Caco-2 (cell line): ENCODE measurements at places on chromosomes 2 and 18.
A peak's percentile ranks its signal among the peaks of the same experiment; 100 is the strongest.

- DNase-seq: no peak
- H3K36me3 ChIP-seq: no peaks in the 10 kb centered on the region
- H3K4me1 ChIP-seq: no peaks in the 10 kb centered on the region
- H3K27ac ChIP-seq: no peak overlapping the region
Measured at GRCh38 chr18:35441857-35442595, 55.7 kb downstream of the INO80C start.

- DNase-seq: no peak
- H3K27ac ChIP-seq: no peak overlapping the region
- H3K4me1 ChIP-seq: no peaks in the 10 kb centered on the region
- no peak overlapping the region for H3K4me3 ChIP-seq
- no peaks in the 10 kb centered on the region for H3K27me3 ChIP-seq
Measured at GRCh38 chr2:38997781-38998180, 108.1 kb downstream of the ARHGEF33 start.

- no peaks in the 10 kb centered on the region for H3K36me3 ChIP-seq
- no peaks in the 10 kb centered on the region for H3K27me3 ChIP-seq
- H3K4me1 ChIP-seq: no peaks in the 10 kb centered on the region
- H3K27ac ChIP-seq: no peak overlapping the region
Measured at GRCh38 chr2:229342376-229342775, 71.3 kb upstream of the PID1 start.

DNA sequence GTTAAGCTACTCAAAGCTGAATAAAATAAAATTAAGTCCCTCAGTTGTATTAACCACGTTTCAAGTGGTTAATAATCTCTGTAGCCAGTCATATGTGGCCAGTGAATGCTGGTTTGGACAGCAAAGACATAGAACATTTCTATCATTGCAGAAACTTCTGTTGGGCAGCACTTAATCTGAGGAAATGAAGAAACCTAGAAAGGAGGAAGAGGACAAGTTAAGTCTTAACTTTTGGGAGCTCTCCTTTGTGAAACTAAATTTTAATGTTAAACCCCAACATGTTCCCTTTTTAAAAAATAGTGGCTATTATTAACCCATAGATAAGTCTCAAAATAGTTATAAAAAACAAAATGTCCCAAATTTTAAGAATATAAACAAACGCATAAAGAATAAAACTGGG, 421.3 kb downstream of the ARHGAP15 start:
- no peaks in the 10 kb centered on the region for H3K4me1 ChIP-seq
- DNase-seq: no peak
- no peak overlapping the region for H3K4me3 ChIP-seq

GRCh38 chr2:43333101-43333655, 106.8 kb upstream of the ZFP36L2 start:
- H3K4me3 ChIP-seq: no peak overlapping the region
- H3K27ac ChIP-seq: no peak overlapping the region
- H3K4me1 ChIP-seq: no peaks in the 10 kb centered on the region
- no peaks in the 10 kb centered on the region for H3K36me3 ChIP-seq
- no peaks in the 10 kb centered on the region for H3K27me3 ChIP-seq
- DNase-seq: no peak

DNA sequence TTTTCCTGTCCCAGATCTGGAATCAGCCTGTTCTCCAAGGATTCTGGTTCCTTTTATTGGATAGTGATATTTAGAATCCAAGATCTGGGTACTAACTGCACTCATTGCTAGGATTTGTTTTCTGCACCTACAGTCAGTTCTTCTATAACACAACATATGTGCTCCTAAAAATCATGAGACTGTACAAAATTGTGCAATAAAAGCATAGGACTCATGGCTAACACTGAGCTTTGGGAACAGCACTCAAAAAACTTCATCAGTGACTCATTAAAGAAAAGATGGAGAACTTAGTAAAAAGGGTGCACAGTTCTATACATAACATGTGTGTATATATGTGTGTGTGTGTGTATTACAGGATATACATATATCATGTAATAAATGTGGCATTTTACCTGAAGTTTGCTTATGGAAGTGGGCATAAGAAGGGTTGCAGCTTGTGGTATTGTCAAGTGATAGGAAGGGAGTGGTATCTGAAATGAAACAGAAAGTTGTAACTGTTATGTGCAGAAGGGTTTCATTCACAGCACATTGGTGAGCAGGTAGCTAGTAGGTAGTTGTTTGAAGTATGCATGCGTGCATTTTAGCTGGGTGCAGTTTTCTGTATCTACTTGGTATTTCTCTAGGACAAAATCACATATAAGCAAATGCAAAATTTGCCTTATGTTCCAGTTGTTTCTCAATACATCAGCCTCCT, 5.9 kb upstream of the SCYGR2 start:
- no peak overlapping the region for H3K4me3 ChIP-seq
- DNase-seq: no peak
- H3K27me3 ChIP-seq: no peaks in the 10 kb centered on the region
- no peak overlapping the region for H3K27ac ChIP-seq
- H3K36me3 ChIP-seq: no peaks in the 10 kb centered on the region

DNA sequence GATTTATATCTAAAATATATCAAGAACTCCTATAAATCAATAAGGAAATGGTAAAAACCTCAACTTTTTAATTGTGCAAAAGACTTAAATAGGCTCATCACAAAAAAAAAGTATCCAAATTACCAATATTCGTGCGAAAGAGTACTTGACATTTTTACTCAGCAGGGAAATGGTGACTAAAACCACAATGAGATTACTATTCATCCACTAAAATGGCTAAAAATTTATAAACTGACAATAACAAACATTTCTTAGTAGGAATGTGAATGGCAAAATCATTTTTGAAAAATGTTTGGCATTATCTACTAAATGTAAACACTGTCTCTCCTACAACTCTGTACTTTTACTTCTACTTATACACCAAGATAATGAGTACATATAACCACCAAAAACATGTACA, 184.8 kb upstream of the RND3 start:
- H3K4me3 ChIP-seq: no peak overlapping the region
- no peak overlapping the region for H3K27ac ChIP-seq
- no peaks in the 10 kb centered on the region for H3K36me3 ChIP-seq
- H3K4me1 ChIP-seq: no peaks in the 10 kb centered on the region

GRCh38 chr2:37837628-37838328, 87.3 kb upstream of the RMDN2 start:
- H3K36me3 ChIP-seq: no peaks in the 10 kb centered on the region
- H3K4me3 ChIP-seq: no peak overlapping the region
- DNase-seq: no peak
- no peak overlapping the region for H3K27ac ChIP-seq
- no peaks in the 10 kb centered on the region for H3K4me1 ChIP-seq
- H3K27me3 ChIP-seq: no peaks in the 10 kb centered on the region

DNA sequence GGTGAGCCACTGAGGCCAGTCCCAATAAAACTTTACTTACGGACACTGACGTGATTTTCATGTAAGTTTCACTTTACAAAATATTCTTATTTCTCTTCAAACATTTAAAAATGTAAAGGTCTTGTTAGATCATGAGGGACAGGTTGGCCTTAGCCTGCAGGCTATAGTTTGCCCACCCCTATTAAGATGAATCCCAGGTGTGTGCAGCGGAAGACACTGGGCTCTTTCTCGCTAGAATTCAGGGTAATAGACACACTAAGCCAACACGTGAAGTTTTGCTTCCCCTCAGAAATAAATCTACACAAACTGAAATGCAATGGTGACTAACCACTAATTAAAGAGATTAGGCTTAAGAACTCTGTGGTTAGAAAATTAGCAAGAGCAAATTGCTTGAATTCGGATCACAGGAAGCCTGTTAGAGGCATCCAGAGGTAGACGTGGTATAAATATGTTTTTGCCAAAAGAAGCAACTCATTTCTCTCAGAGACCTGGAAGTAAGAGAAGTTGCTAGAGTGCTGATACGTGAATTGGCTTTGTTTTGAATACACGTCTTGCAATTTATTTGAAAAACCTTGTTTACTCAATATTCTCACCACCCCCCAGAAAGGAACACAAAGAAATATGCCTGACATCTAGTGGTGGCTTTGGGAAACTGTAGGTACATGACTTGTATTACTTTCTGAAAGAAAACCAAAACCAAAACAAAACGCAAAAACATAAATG, 151.6 kb downstream of the DTNB start:
- peak; percentile 55 for DNase-seq
- no peaks in the 10 kb centered on the region for H3K36me3 ChIP-seq
- H3K27ac ChIP-seq: no peak overlapping the region
- H3K4me1 ChIP-seq: peaks cover 6% of the 10 kb centered on the region; the same call in 1 of the 2 replicates
- H3K4me3 ChIP-seq: no peak overlapping the region

GRCh38 chr2:224004105-224004695, 34.9 kb downstream of the SERPINE2 start:
- H3K4me1 ChIP-seq: peaks cover 11% of the 10 kb centered on the region
- no peak overlapping the region for H3K4me3 ChIP-seq
- H3K27ac ChIP-seq: no peak overlapping the region
- H3K27me3 ChIP-seq: no peaks in the 10 kb centered on the region
- H3K36me3 ChIP-seq: no peaks in the 10 kb centered on the region
- no peak for DNase-seq

- no peak overlapping the region for H3K27ac ChIP-seq
- no peak overlapping the region for H3K4me3 ChIP-seq
- H3K36me3 ChIP-seq: no peaks in the 10 kb centered on the region
- no peak for DNase-seq
- no peaks in the 10 kb centered on the region for H3K27me3 ChIP-seq
Measured at GRCh38 chr18:36307513-36307912, 10.0 kb downstream of the FHOD3 start.

DNA sequence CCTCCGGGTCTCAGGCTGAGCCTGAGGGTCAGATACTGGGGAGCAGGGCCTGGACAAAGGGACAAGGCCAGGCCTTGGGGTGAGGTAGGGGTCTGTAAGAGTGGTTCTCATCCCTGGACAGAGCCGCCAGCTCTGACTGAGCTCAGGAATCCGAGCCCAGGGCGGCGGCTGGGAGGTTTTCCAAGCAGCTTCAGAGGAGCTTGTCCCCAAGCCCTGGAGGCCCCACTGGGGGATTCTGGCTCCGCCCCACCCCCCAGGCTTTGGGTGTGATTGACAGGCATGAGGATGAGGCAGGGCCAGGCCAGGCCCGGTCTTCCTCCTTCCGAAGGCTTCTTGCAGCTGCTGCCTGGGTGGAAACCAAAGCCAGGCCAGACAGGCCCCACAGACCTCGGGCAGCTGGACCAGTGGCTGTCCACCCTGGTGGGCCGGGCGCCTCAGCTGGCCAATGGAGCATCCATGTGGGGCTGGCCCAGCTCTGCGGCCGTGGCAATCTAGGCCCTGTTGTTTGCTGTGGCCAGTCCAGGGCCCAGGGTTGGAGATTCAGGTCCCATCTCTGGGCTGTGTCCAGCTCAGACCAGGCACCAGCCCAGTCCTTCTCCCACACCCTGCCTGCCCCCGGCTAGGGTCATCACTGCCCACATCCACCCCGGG, 23.1 kb upstream of the GPC1 start:
- H3K27ac ChIP-seq: no peak overlapping the region
- no peak for DNase-seq
- H3K27me3 ChIP-seq: no peaks in the 10 kb centered on the region
- no peak overlapping the region for H3K4me3 ChIP-seq
- H3K36me3 ChIP-seq: no peaks in the 10 kb centered on the region

GRCh38 chr2:191950132-191950874, 103.4 kb upstream of the CAVIN2 start:
- H3K4me3 ChIP-seq: no peak overlapping the region
- no peak for DNase-seq
- H3K36me3 ChIP-seq: no peaks in the 10 kb centered on the region

- no peak for DNase-seq
- H3K4me1 ChIP-seq: no peaks in the 10 kb centered on the region
- no peaks in the 10 kb centered on the region for H3K36me3 ChIP-seq
- no peaks in the 10 kb centered on the region for H3K27me3 ChIP-seq
Measured at GRCh38 chr2:4882421-4882820, 809.8 kb upstream of the SOX11 start.

- no peaks in the 10 kb centered on the region for H3K4me1 ChIP-seq
- H3K27me3 ChIP-seq: no peaks in the 10 kb centered on the region
- no peak overlapping the region for H3K27ac ChIP-seq
- H3K4me3 ChIP-seq: no peak overlapping the region
- no peak for DNase-seq
Measured at GRCh38 chr2:184654945-184655344, 56.6 kb downstream of the ZNF804A start.

GRCh38 chr2:28745225-28745624, 6.4 kb upstream of the PPP1CB start:
- H3K27ac ChIP-seq: no peak overlapping the region
- peaks cover 12% of the 10 kb centered on the region for H3K4me1 ChIP-seq
- H3K36me3 ChIP-seq: no peaks in the 10 kb centered on the region
